ENCODE measurements at places on chromosomes 4 and X.

DNA sequence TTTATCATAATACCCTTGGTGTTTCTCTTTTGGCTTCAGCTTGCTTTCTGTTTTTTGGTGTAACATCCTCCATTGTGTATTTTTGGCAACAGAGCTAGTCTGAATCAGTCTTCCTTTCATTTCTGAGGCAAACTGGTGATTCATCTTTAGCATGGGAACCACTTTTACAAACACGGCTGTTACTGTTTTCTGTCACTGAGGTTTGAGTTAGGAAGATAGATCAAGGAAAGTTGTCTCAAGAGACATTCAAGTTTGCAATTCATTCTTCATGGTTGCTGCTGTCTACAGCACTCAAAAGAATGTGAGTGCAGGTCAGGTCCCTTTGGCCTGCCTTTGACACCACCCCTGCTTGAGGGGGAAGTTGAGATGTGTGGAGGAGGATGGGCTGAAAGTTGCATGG, 36.3 kb downstream of the IL21 start:
- DNase-seq, result no peak

DNA sequence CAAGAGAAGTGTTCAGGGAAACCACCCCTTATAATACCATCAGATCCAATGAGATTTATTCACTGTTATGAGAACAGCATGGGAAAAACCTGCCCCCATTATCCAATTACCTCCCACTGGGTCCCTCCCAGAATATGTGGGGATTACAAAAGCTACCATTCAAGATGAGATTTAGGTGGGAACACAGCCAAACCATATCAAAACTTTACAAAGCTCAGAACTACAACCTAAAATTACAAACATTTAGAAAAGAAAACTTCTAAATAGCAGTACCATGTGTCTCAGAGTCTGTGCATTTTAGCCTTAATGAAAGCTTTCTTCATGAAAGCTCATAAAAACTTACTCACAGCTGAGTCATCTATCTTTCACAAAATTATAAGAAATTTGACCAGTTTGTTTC, 1442.8 kb upstream of the PCDH7 start:
- DNase-seq, result no peak

- no peak for DNase-seq
Measured at GRCh38 chr4:20831746-20832145, 131.5 kb downstream of the PACRGL start.

GRCh38 chr4:140172960-140173359, 19.0 kb upstream of the MAML3 start:
- no peak for DNase-seq

DNA sequence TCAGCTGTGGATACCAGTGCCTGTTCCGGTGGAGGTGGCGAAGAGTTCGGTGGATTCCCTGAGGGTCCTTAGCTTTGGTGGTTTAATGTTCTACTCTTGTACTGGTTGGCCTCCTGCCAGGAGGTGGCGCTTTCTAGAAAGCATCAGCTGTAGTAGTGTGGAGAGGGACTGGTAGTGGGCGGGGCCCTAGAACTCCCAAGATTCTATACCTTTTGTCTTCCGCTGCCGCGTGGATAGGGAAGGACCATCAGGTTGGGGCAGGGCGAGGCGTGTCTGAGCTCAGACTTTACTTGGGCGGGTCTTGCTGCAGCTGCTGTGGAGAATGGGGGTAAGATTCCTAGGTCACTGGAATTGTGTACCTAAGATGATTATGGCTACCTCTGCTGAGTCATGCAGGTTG, 390.3 kb downstream of the FAM47A start:
- no peak for DNase-seq

GRCh38 chr4:77308843-77309242, 151.8 kb downstream of the CCNG2 start:
- DNase-seq, result no peak

- no peak for DNase-seq
Measured at GRCh38 chrX:103585411-103586313, at the start of gene TCEAL4. Gene TCEAL4, plus strand, starts transcription at chrX:103585515. Its CDS starts 1,161 bp downstream, at chrX:103586676.

GRCh38 chr4:85409251-85409650, 65.7 kb upstream of the ARHGAP24 start:
- no peak for DNase-seq

DNA sequence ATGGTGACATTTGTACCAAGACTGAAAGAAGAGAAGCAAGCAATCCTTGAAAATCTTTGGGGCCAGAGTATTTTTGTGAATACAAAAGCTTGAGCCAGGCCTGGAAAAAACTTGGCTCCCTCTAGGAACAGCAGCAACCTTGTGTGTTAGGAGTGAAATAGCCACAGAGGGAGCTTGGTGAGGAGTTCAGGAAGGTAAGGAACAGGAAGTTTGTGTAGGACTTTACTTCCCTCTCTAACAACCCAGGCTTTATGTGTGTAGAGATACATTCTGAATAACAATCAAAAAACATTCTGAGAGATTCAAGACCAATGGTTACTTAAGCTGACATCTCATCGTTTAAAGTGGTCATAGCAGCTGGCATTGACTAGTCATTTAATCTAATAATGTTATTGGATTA, 668.5 kb downstream of the PCDH18 start:
- DNase-seq, result no peak

DNA sequence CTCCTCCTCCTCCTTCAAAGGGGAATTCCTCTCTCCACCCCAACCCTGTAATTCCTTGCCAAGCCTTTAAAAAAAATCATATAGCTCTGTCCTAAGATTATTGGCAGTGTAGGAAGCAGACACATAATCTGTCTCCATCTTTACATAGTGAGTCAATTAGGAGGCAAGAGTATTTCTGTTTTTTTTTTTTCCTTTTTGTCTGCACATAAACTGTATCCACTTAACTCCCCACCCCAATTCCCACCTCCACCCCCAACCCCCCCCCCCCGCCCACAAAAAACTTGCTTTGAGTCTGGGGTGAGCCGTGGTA, 182.5 kb downstream of the RASL11B start:
- no peak for DNase-seq

DNA sequence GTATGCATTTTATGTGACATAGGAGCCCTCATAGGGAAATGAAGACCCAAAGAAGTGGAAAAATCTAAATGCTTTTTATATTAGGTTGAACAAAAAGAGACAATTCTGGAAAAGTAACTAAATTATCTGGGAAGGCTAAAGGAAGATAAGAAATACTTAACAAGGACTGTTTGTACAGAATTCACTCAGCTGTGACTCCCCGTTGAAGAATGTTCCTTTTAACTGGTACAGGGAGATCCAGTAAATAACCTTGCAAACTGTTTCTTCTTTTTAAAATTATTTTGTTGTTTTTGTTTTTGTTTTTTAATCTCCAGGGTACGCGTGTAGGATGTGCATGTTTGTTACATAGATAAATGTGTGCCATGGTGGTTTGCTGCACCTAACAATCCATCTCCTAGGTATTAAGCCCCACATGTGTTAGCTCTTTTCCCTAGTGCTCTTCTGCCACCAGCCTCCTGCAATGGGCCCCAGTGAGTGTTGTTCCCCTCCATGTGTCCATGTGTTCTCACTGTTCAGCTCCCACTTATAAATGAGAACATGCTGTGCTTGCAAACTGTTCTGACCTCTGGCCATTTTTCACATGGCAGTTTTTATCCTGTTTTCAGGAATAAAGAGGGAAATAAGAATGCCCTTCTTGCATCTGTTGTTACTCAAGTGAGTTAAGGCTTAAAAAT, 81.7 kb downstream of the PWWP3B start:
- no peak for DNase-seq

GRCh38 chrX:125203737-125204578, 115.7 kb upstream of the TEX13C start:
- DNase-seq, result no peak

DNA sequence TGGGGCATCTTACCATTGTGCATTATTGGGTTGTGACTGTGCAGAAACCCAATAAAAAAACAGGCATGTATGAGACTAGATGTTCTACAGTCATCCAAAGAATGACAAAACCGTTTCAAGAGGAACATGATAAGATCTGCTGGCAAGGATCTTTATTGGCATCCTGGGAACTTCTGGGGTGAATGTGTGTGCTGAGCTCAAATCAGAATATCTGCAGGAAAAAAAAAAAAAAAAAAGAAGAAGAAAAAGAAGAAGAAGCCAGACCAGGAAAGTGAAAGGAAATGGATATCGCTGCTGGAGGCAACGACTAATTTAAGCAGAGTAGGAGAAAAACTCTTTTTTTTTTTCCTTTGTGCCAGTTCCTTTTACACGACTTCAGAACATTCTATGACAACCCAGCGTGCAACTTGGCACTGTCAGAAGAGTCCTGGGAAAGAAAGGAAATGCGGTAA, 484.2 kb upstream of the BOD1L1 start:
- DNase-seq, result no peak

DNA sequence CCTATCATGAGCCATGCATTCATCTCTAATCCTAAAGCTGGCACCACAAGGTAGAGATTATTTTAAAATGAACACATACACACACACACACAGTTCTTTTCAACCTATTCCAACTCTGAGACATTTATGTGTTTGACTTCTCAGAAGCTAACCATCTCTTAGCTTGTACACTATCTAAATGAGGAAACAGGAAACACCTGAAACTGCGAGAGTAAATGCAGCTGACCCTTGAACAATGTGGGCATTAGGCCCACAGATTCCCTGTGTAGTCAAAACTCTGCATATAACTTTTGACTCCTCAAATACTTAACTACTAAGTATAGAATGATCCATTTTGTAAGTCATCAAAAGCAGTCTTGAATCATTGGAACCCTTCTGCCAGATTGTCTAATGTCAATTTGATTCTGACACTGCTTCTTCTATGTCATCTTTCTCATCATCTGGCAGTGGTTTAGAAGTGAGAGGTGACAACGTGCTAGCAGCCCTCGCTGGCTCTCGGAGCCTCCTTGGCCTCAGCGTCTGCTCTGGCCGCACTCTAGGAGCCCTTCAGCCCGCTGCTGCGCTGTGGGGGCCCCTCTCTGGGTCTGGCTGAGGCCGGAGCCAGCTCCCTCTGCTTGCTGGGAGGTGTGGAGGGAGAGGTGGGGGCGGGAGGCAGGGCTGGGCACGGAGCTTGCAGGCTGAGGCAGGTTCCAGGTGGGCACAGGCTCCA, 21.4 kb upstream of the IL15 start:
- no peak for DNase-seq

DNA sequence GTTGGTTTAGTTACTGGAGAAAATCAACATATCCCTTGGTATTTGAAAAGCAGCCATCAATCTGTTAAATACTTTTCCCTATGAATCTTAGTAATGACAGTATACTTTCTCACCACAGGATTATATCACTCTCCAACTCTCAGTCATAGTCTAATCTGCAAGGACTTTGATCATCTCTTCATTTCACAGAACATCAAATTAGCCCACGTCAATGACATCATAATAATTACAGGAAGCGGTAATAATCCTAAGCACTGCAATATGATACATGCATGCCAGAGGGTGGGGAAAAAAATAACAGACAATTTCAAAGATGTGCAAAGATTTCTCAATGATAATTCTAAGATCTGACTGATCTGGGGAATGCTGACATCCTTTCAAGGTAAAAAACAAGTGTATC, 404.1 kb downstream of the GPM6A start:
- DNase-seq, result no peak

DNA sequence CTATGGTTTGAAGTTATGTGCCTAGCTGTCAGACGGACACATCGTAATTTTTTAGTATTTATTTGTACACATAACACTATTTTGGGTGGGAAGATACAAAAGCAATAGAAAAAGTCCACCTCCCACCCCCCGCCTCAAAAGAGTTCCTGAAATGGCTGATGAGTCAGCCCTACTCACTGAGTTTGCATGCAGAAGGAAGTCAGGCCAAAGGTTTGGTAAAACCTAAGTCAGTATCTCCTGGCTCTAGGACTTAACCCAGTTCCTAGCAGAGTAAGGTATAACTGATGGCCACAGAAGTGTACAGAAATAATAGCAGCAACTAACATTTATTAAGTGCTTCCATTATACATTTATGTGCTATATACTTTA, 2.9 kb upstream of the KLHL2 start:
- DNase-seq, result no peak

- DNase-seq, result no peak
Measured at GRCh38 chr4:79869597-79870237, 203.3 kb downstream of the ANTXR2 start.

DNA sequence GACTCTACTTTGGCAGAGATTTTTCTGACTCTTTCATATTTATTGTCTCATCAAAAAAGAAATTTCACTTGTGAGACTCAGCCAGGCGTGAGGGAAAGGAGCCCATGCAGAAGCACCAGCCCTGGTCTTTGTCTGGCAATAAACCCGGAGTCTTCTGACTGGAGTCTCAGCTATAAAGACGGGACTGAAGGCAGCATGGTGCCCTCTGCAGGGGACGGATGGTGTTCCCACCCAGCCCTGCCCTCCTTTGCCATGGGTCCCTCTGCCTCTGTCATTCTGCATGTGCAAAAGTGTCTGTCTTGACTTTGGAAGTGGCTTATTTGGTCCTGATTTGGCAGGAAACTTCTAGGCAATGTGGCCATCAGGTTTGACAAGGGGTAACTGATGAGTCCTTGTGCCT, 14.2 kb downstream of the ZNF185 start:
- DNase-seq, result no peak

DNA sequence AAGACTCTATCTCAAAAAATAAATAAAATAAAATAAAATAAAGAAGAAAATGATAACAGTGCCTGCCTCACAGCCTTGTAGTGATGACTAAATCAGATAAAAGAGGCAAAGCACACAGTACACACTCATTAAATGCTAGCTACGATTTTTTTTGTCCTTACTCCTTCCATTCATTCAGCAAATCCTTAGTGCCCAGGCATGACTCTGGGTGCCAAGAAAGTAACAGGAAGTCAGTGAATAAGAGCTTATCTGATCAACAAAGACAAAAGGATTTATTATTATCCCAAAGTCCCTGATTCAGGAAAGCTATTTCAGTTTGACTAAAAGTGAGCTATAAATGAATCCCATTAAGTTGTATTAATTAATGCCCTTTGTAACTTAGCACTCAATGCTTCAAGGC, 92.7 kb downstream of the SH3KBP1 start:
- DNase-seq, result no peak

DNA sequence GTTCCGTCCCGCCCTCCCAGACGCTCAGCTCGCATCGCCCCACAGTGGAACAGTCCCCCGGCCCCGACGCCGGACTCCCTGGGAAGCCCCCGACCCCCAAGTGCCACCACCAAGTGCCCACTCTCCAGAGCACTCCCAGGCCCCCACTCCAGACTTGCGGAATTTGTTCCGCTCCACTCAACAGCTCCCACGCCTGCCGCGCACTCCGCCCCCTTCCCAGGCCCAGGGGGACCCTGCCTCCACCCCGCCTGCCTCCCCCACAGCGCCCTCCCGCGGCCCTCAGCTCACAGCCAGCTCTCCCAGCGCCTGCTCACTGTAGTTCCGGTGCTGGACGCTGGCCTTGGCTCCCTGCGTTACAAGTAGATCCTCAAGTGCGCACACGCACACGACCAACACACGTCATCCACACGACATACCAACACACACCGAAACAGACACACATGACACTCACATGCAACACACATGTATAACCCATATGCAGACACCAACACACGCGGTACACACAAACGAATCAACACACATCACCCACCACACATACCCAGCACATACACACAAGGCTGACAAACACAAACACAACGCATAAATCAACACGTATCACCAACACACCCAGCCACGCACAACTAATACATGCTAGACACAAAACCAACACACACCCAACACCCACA, 8.0 kb downstream of the MSX1 start:
- DNase-seq, result no peak

GRCh38 chr4:53234111-53234510, 131.8 kb downstream of the SCFD2 start:
- DNase-seq, result no peak

GRCh38 chr4:183214912-183215488, 105.1 kb downstream of the CLDN22 start:
- DNase-seq, result no peak

GRCh38 chr4:1882850-1883271, 11.7 kb downstream of the NSD2 start:
- no peak for DNase-seq

Data from vagina (tissue), 2 donors.